Ascending aorta (tissue), 2 donors: ENCODE measurements at places on chromosomes 2 and 18.
A peak's percentile ranks its signal among the peaks of the same experiment; 100 is the strongest.

DNA sequence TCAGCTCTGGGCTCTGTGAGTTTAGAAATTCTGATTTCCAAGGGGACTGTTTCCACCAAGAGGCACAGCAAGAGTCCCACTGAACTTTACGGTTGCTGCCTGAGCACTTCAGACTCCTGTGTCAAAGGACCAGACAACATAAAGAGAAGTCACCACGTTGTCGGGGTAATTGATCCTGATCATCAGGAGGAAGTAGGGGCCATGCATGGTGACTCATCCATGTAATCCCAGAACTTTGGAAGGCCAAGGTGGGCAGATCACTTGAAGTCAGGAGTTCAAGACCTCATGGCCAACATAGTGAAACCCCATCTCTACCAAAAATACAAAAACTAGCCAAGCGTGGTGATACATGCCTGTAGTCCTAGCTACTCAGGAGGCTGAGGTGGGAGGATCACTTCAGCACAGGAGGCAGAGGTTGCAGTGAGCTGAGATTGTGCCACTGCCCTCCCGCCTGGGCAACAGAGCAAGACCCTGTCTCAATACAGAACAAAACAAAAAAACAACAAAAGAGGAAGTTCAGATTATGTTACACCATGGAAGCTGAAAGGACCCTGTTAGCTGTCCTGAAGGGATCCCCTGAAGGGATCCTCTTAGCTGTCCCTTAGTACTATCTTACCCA, 9.4 kb upstream of the ASXL2 start:
- no peak for DNase-seq

DNA sequence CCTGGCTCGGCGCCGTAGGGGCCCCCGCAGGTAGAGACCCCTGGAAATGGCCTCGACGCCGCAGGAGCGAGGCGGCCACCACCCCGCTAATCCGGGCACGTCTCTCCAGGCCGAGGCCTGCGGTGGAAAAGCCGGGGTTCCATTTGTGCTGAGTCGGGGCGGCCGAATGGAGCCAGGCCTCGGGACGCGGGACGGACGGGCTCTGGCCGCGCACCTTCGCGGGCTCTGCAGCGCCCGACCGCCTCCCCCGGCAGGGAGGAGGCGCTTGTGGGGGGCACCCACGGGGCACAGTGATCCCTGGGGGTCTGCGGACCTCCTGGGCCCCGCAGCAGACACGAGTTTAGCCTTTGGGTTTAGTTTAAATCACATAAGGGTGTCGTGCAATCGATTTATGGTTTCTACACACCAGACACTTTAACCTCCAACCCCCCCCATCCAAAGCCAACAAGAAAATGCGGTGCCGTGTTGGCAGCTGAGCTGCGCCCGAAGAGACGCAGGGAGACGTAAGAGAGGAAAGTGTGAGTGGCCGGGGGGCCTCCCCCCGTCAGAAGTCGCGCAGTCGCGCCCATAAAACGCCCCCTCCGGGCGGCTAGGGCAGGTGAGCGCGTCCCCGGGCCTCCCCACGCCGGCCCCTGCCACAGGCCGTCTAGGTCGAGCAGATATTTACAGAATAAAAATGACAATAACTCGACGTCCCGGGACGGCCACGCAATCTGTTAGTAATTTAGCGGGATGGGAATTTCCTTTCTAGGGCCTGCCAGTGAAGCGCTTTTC, 1.0 kb upstream of the NFATC1 start:
- DNase-seq: peak; percentile 84

DNA sequence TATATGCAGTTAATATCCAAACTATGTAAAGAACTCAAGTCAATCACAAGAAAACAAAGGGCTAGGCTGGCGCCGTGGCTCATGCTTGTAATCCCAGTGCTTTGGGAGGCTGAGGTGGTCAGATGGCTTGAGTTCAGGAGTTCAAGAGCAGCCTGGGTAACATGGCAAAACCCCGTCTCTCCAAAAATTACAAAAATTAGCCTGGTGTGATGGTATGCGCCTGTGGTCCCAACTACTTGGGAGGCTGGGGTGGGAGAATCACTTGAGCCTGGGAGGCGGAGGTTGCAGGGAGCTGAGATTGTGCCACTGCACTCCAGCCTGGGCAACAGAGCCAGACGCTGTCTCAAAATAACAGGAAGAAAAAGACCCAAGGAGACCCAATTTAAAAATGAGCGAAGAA, 91.9 kb upstream of the ALKAL2 start:
- DNase-seq: no peak

GRCh38 chr2:109439986-109440385, 173.8 kb downstream of the SEPTIN10 start:
- DNase-seq: no peak

DNA sequence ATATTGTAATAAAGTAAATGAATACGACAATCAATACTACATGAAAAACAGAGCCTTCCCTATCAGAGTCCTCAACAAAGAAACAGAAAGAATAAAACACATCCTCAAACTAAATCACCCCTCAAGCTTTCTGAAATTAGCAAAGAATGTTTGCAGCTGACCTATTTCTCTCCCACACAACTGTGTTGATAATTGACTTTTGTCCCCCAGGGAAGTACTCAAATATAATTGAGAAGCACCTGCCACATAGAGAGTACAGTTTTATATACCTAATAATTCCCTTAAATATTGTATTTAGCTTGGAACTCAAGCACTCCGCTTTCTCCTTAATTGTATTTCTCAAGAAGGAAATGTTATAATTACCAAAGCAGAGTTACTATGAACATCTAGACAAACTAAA, 12.6 kb downstream of the CACNB4 start:
- no peak for DNase-seq

GRCh38 chr2:3462493-3463104, 56.7 kb downstream of the ADI1 start:
- no peak for DNase-seq

DNA sequence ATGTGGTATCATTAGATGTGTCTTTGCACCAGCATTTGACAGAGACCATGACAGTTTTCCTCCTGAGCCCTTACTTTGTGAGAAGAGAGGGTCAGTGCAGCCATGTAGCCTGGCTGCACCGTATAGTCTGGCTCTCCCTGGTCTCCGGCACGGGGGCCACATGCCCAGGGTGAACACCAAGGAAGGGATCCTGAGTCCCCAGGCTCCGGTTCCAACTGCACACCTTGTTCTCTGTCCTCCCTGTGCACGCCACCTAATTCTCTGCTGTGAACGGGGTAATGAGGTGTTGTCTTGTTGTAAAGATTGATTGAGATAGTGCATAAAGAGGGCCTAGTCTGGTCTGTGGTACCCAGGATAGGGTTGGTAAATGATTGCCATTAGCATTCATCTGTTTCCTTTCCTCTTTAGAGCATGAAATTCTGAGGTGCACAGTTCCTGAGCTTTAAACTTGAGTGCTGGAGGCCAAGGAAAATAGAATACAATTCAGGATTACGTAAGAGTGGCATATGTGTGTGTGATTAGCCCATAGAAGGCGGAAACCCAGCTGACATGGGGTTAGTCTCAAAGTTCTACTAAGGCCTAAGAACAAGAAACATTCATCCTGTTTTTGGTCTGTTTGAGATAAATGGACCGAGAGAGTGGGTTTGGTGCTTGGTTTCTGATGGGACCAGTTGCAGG, 55.5 kb downstream of the NCK2 start:
- DNase-seq: no peak

DNA sequence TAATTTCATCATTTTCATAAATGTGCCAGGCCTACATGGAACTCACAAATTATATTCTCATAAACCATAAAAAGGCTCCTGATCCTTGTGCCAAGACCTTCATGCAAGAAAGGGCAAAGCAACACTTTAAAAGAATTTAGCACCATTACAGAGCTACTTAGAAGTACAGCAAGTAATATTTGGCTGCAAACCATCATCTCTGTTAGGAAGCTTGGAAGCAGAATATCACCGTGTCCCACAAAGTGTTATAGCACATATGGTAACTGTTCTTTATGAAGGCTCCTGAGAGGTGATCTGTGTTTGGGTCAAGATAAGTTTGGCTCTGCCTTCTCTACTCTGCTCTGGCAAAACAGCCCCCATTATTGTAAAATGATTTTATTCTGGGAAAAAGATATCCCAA, 59.7 kb upstream of the KCNJ3 start:
- DNase-seq: no peak

DNA sequence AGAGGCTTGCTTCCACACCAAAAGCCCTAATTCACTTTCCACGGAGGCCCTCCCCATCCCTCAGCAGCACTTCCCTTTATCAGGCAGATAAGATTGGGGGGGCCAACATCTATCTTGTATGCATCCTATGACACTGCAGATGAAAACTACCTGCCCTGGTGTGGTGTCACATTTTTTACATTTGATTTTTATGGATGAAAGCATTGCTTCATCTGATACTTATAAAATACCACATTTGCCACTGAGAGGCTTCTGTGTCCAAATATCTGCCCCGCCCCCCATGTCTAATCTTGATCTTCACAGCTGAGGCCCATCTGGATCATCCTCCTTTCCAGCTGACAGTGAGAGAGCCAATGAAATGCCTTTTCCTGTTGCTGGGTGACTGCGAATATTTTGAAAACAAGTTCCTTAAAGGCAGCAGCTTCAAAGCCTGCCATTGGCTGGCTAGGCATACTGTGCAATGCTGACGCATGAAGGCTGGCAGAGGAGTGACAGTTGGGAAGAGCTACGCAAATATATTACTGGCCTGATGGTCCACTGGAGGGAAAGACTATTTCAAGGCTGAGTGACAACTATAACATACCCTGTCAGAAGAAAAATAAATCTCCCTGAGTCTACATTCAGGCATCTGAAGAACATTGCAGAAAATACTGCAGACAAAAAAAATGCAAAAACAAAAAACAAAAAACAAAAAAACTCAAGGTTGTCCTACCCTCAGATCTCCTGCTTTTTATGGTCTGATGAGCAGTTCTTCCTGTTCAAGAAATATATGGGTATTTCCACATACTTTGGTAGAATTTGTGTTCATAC, 318.7 kb downstream of the PDE11A start:
- peak; percentile 18 for DNase-seq

GRCh38 chr2:200125444-200126284, 170.3 kb downstream of the MAIP1 start:
- DNase-seq: no peak

GRCh38 chr2:63796366-63796765, 45.3 kb upstream of the UGP2 start:
- DNase-seq: no peak

GRCh38 chr18:42736074-42736473, 379.4 kb downstream of the RIT2 start:
- DNase-seq: no peak

- DNase-seq: no peak
Measured at GRCh38 chr2:229672021-229672420, 42.3 kb downstream of the DNER start.

DNA sequence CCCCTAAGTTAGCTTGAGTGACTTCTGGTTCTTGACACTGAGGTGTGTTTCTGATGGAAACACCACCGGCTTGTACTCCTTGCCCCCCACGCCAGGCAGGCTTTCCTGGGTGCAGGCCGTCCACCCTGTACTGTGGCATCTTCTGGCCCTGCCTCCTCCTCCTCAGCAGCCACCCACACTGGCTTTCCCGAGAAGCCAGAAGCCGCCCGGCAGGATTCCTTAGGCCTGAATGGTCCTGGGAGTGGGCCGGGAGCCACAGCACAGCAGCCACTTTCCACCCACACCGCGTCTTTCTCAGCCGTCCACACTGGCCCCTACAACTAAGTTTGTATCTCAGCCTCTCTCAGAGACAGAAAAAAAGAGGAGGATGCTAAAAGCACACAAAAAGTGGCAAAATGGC, 2.1 kb upstream of the HSBP1L1 start:
- no peak for DNase-seq

DNA sequence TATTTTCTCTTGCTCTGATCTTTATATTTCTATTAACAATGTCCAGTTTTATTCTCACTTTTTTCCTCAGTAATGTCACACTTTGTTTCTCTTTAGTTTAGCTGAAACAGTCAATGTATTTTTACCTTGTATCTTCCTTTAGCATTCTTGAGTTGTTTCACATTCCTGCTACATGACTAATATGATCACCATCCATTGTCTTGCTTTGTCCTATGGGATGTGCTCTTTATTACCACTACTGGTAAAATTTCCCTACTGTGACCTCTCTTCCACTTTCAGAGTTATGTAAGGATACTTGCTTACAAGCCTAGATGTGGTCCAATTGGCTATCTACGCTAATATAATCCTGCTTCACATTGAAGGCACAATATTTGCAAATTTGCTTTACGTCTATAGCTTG, 457.9 kb downstream of the PIK3C3 start:
- no peak for DNase-seq

DNA sequence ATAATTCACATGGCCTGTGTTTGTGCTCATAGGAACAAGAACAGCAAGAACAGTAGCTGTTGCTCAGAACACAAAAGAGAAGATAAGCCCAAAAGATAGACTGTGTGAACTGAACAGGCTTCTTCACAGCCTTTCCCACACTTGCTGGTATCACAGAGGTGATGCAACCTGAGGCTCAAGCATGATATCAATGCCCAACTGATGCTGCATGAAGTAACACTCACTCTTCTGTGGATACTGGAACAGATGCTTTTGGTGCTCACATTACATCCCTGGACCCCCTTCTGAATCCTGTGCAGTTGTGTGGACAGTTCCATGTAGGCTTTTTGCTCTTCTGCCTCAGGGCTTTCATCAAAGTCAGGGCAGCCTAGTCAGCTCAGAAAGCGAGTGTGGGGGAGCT, 88.4 kb upstream of the RND3 start:
- DNase-seq: no peak
